ENCODE measurements at places on chromosomes 13 and 19. TPM values are rescaled to one million over a fixed set of nuclear protein-coding genes. Genes with fewer than 3 reads are reported as not detected.

The ZNF575 gene
- 1.4 TPM for total RNA-seq

The URAD gene
- not detected for total RNA-seq

The BRME1 gene
- total RNA-seq: 1.7 TPM

The ETV2 gene
- total RNA-seq: 0.56 TPM

The PCDH20 gene
- total RNA-seq: 1.1 TPM

The LILRA5 gene
- total RNA-seq: 0.45 TPM

The ZNF555 gene
- 8.7 TPM for total RNA-seq

The FBXO17 gene
- 9.1 TPM for total RNA-seq

All from thyroid gland (tissue), 4 donors.